Stromal cell of bone marrow (primary cell): ENCODE measurements at places on chromosomes 16 and 17.
A peak's percentile ranks its signal among the peaks of the same experiment; 100 is the strongest.

DNA sequence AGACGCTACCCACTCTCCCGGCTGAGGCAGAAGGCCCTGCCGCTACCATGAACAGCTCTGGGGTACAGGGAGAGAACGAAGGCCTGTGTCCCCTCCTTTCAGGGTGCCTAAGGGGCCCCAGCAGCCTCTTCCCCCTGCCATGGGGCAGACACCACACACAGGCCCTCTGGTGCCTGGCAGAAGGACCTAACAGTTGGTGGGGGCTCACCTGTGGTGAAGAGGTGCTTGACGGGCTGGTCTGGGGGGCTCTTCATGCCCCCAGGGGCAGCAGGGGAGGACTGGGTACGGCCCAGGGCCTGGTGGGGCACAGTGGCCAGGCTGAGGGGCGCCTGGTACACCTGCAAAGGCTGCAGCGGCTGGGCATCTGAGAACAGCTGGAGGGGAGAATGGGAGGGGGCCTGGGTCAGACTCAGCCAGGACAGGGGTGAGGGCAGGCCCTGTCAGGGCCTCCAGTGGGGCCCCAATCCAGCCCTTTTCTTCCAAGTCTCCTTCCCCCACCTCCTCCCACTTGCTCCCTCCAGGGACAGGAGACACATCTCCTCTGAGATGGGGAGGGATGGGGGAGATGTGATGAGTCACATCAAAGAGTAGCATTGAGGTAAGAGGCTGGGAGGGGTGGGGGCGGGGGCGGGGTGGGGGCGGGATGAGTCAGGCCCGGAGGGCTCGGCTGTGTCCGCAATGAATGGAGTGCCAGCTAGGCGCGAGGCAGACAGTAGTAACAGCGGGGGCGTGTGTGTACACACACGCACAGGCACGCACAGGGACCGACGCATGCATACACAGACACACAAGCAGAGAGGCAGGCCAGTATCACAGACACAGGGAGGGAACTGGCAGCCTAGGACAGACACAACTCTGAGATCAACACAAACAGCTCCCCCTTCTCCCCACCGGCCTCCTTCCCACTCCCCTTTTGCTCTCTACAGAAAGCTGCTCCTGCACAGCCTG lies 16.1 kb downstream of the G6PC3 start:
- peak; percentile 84 for DNase-seq

DNA sequence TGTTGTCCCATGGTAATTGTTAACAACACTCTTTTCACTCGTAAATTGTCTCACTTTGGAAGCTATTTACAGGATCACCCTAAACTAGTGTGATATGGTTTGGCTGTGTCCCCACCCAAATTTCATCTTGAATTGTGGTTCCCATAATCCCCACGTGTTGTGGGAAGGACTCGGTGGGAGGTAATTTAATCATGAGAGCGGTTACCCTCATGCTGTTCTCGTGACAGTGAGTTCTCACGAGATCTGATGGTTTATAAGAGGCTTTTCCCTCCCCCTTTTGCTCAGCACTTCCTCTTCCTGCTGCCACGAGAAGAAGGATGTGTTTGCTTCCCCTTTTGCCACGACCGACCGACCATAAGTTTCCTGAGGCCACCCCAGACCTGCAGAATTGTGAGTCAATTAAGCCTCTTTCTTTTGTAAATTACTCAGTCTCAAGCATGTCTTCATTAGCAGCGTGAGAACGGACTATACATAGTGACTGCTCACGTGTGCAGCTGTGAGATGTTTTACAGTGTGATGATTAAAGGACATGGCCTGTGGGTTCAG lies 34.4 kb downstream of the DNAH3 start:
- DNase-seq: no peak

- DNase-seq: no peak
Measured at GRCh38 chr16:89615596-89616090, 2.2 kb downstream of the DPEP1 start.

- DNase-seq: no peak
Measured at GRCh38 chr17:64075913-64076312, 54.0 kb downstream of the ERN1 start.

DNA sequence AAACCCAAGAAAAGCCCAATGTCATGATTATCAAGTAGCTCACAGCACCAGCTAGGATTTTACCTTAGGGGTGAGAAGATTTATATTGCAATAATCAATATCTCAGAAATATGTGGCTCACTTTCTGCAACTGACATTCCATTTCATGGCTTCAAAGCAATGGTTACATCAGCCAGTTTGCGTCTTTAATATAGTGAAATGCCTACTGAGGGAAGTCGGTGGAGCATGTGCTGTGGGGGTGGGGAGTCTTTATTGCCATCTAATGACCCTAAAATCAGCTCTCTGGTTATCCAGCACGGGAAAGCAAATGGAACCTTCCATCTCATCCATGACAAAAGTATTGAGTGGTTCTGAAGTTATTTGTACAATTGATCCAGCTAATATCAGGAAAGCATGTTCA lies 395.5 kb downstream of the CA10 start:
- DNase-seq: no peak

DNA sequence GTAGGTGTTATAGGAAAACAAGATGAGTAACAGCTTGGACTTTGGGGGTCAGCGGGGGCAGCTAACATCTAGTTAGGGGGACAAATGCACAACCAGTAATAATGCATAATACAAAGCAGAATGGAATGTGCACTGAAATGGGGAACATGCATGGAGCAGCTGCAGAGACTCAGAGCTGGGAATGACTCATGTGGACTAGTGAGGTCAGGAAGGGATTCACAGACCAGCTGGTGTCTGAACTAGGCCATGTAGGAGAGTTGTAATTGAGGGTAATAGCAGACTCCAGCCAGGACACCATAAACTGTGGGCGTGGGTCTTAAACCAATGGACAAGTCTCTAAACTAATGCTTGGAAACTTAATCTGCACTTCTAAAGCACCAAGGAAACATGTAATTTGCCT lies 176.8 kb upstream of the ASIC2 start:
- peak; percentile 40 for DNase-seq

GRCh38 chr17:17141860-17142552 lies 64.1 kb downstream of the PLD6 start:
- DNase-seq: no peak

DNA sequence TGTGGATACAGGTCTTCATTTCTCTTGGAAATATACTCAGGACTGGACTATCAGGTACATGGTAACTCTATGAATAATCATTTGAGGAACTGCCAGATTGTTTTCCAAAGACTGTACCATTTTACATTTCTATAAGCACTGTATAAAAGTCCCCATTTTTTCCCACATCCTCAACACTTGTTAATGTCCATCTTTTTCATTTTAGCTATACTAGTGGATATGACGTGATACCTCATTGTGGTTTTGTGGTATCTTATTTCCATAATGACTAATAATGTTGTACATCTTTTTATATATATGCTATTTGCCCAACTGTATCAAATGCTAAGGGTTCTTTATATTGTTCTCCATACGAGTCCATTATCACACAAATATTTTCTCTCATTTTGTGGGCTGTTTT lies 22.9 kb downstream of the NUP88 start:
- no peak for DNase-seq

- no peak for DNase-seq
Measured at GRCh38 chr16:47323241-47323640, 137.6 kb downstream of the ITFG1 start.
